Naive thymus-derived CD4-positive, alpha-beta T cell (primary cell): ENCODE measurements at places on chromosomes 16 and 17.

DNA sequence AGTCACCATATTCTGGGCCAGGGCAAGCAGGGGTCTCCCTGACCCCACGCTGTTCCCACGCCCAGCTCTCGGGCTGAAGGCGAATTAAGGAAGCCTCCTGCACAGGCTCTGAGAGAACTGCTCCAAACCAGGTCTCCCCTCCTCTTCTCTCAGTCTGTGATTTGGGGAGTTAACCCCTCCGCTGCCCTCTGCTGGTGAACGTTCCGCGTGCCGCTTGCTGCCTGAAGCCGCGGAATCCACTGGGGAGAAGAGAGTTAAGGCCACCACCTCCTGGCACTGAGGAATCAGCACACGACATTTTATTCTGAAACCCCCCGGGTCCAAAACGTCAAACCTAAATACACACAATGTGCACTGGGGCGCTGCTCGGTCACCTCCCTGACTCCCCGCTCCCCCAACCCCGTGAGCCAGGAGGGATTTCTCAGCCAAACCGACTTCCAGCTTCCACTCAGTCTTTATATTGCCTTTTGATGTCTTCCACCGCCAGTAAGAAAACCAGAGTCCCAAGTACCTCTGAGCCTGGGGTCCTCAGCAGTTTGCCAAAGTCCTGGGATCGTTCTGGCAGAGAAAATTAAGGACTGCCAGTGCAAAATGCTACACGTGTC lies 54.4 kb upstream of the RCVRN start:
- DNase-seq, result no peak
- no peak overlapping the region for H3K4me3 ChIP-seq
- H3K27me3 ChIP-seq, result no peaks in the 10 kb centered on the region
- no peak overlapping the region for H3K27ac ChIP-seq
- no peaks in the 10 kb centered on the region for H3K36me3 ChIP-seq
- H3K4me1 ChIP-seq, result no peaks in the 10 kb centered on the region

DNA sequence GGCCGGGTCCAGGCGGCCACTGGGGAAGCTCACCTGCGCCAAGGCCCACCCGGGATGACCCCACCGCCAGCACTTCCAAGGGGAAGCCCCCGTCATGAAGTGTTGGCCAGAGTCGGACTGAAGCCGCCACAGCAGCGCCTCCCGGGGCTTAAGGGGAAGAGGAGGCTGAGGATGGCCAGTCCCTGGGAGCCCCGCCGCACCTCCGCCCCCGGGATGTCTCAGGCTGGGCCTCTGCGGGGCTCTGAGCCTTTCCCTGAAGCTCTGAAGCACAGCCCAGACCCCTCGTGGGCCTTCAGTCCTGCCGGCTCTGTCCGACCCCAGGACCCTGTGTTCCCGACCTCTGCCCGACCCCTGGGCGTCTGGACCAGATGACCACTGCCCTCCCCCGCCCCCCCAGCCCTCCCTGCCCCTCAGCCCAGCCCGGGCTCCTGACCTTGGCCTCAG lies 42.8 kb upstream of the ACSF3 start:
- H3K4me3 ChIP-seq, result no peak overlapping the region
- H3K4me1 ChIP-seq, result no peaks in the 10 kb centered on the region
- H3K27me3 ChIP-seq, result no peaks in the 10 kb centered on the region
- H3K36me3 ChIP-seq, result no peaks in the 10 kb centered on the region
- no peak for DNase-seq

- no peaks in the 10 kb centered on the region for H3K27me3 ChIP-seq
- no peak for DNase-seq
- no peak overlapping the region for H3K27ac ChIP-seq
Measured at GRCh38 chr16:22674832-22675191, 139.2 kb upstream of the HS3ST2 start.

DNA sequence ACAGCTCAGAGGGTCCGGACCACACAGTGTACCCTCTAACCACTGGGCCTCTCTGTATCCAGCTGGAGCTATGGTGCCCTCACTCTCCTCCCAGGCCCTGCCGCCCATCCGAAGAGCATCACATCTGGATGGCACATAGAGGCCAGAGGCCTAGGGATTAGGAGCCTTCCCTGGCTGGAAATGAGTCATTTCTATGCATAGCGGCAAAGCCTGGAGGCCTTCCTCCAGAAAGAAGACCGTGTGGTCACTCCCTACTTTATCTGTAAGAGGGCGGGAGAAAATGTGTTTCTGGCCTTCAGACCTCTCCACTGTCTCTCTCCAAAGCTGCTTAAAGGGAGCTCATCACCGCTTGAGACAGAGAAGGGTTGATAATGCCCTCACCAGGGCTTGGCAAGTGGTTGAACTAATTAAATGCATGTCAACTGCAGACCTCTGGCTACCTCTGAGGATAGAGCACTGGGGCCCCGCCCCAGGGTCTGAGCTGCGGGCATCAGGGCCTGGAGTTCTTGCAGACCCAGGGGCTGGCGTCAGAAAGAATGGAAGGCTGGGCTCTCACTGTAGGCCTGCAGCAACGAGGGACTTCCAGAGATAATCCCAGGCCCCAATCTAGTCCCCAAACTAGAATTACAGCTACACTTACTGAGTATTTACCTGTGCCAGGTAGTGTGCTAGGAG lies 122.2 kb downstream of the IRX5 start:
- no peaks in the 10 kb centered on the region for H3K4me1 ChIP-seq
- no peak overlapping the region for H3K27ac ChIP-seq
- H3K36me3 ChIP-seq, result no peaks in the 10 kb centered on the region
- H3K4me3 ChIP-seq, result no peak overlapping the region
- no peaks in the 10 kb centered on the region for H3K27me3 ChIP-seq

DNA sequence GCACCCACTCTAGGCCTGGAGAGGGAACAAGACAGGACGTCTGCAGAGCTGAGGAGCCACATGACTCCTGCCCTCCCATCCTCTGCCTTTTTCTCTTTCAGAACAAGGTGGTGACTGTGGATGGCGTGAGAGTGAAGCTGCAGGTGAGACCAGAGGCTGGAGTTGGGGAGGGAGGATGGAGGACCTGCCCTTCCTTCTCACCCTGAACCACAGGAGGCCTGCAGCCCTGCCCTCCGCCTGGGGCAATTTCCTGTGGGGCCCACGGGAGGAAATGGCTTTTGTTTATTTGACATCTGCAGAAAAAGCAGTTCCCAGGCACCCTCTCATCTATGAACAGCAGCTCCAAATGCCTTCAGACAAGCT lies 5.1 kb downstream of the RAB37 start:
- H3K36me3 ChIP-seq, result no peaks in the 10 kb centered on the region
- no peaks in the 10 kb centered on the region for H3K27me3 ChIP-seq
- H3K27ac ChIP-seq, result peak overlapping the region; percentile 63
- H3K4me1 ChIP-seq, result peaks cover 80% of the 10 kb centered on the region

DNA sequence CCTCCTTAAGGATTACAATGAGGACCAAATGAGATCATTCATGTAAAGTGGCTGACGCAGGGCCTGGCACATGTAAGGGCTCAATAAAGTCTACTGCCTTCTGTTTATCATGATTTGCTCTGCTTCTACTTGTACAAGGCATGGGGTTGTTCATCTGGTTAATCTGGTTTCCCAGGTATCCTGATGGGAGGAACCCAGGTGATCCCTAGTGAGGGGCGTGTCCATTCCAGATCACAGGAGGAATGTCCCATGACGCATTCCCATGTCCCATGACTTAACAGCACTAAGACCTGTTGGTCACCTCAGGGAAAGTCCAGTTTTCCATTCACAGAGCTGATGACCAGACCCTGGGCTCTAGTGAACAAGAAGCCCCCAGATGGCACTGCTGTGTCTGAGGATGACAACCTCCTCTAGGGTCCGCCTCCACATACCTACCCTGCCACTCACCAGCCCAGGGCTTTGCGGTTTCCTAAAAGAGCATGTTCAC lies 11.5 kb upstream of the TPPP3 start:
- H3K4me3 ChIP-seq, result no peak overlapping the region
- DNase-seq, result no peak
- H3K36me3 ChIP-seq, result no peaks in the 10 kb centered on the region
- H3K27ac ChIP-seq, result no peak overlapping the region
- no peaks in the 10 kb centered on the region for H3K4me1 ChIP-seq
- H3K27me3 ChIP-seq, result no peaks in the 10 kb centered on the region

- H3K27ac ChIP-seq, result no peak overlapping the region
- DNase-seq, result no peak
- peak overlapping the region; percentile 58 for H3K4me3 ChIP-seq
Measured at GRCh38 chr17:47695429-47696376, 1.7 kb downstream of the TBKBP1 start.

DNA sequence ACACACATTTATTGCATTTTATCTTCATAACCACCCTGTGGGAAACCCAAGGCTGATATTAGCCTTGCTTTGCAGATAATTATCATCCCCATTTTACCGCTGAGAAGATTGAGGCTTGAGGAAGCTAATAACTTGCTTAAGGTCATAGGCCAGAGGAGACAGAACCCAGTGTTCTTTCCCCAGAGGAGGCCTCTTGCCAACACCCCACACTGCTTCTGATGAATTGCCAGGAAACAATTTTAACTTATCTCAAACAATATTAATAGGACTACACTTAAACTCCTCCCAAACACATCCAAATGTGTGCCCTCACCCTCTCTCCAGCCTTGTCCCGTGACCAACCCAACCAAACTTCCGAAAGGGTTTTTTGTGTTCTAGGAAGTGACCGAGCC lies 2.1 kb upstream of the SPG7 start:
- H3K27ac ChIP-seq, result peak overlapping the region; percentile 86
- no peak for DNase-seq
- peak overlapping the region; percentile 42 for H3K4me3 ChIP-seq
- H3K27me3 ChIP-seq, result no peaks in the 10 kb centered on the region
- peaks cover 33% of the 10 kb centered on the region for H3K4me1 ChIP-seq

DNA sequence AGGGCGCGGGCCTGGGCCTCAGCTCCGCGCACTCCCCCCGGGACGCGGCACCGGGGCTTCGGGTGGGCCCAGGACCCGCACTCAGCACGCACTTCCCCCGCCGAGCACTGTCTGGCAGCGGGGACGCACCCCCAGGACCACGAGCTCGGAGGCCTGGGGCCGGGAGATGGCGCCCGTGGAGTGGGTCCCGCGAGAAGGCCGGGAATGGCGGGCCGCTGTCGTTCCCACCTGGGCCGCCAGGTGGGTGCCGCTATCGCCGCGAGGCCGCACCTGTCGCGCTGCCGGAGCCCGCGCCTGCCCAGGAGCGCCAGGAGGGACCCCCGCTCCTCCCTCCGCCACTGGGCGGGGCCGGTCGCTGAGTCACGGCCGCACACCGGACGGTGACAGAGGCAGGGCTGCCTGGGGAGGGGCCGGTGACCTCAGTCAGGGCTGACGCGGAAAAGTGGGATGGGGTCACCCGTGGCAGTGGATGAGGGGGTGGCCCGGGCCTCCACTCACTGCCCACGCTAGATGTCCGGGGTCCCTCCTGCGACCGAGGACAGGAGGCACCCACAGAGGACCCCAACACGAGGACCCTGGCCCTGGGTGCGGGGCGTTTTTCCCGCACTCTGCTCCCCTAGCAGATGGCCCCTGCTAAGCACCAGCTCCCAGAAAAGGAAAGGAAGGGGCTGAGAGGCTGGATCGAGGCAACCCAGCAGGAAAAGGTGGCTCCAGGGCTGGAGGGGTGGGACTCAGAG lies 6.9 kb upstream of the ACTG1 start:
- no peaks in the 10 kb centered on the region for H3K36me3 ChIP-seq
- H3K4me1 ChIP-seq, result no peaks in the 10 kb centered on the region
- H3K4me3 ChIP-seq, result peak overlapping the region; percentile 51
- H3K27ac ChIP-seq, result peak overlapping the region; percentile 52
- H3K27me3 ChIP-seq, result no peaks in the 10 kb centered on the region
- DNase-seq, result peak; percentile 73

DNA sequence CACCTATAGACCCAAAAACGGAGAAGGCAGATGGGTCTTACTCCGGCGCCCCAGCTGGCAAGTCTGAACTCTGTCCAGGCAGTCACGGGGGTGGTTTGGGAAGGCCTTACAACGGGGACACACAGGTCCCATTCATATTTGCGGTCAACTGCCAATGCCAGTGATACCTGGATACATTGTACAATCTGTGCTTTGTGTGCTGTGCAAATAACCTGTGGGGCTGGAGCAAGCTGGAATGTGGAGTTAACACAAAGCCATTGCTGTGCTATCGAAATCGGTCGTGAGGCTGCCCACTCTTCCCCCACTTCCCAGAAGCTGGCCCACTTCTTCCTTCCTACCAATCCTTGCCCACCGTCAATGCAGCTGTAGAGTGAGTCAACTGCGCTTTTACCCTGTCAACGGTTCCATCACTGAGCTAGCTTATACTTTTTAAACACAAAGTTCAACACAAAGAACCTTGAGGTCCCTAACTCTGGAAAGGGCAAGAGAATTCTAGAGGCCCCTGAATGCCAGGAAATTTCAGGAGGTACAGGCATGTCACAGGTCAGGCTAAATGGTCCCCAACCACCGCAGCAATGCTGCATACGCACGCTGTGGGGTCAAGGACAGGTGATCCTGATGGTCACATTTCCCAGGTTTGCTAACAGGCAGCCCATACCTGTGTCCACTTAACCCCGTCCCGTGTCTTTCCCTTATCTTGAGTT lies 122.8 kb downstream of the ZFHX3 start:
- DNase-seq, result no peak
- no peak overlapping the region for H3K4me3 ChIP-seq
- no peaks in the 10 kb centered on the region for H3K27me3 ChIP-seq
- H3K4me1 ChIP-seq, result no peaks in the 10 kb centered on the region
- H3K36me3 ChIP-seq, result no peaks in the 10 kb centered on the region

GRCh38 chr16:68367030-68367429 lies 56.2 kb downstream of the PRMT7 start:
- DNase-seq, result peak; percentile 32
- H3K4me3 ChIP-seq, result no peak overlapping the region
- no peak overlapping the region for H3K27ac ChIP-seq

DNA sequence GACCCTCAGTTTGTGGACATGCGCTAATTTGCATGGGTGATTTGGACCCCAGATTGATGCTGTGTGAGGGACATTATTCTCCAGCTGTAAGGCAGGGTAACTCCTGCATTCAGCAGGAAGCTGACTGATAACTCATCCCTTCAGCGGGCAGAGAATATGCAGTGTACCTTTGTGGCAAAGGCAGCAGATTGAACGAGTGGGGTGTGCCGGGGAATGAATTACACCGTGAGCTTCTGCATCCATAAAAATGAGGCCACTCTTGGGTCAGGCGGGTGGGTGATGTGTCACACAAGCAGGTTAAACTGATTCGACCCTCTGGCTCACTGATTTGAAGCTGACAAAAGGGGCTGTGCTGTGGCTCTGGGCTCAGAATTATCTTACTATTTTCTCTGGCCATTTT lies 128.9 kb upstream of the PMFBP1 start:
- no peaks in the 10 kb centered on the region for H3K36me3 ChIP-seq
- H3K4me3 ChIP-seq, result no peak overlapping the region
- H3K27me3 ChIP-seq, result no peaks in the 10 kb centered on the region
- no peak for DNase-seq
- no peak overlapping the region for H3K27ac ChIP-seq
